ENCODE measurements at places on chromosomes 7 and 10.

- no peak for DNase-seq
These were observed 12.5 kb upstream of the GNA12 start for GRCh38 chr7:2856388-2857169.

GRCh38 chr7:155809332-155809946, 2.8 kb downstream of the SHH start:
- no peak for DNase-seq

DNA sequence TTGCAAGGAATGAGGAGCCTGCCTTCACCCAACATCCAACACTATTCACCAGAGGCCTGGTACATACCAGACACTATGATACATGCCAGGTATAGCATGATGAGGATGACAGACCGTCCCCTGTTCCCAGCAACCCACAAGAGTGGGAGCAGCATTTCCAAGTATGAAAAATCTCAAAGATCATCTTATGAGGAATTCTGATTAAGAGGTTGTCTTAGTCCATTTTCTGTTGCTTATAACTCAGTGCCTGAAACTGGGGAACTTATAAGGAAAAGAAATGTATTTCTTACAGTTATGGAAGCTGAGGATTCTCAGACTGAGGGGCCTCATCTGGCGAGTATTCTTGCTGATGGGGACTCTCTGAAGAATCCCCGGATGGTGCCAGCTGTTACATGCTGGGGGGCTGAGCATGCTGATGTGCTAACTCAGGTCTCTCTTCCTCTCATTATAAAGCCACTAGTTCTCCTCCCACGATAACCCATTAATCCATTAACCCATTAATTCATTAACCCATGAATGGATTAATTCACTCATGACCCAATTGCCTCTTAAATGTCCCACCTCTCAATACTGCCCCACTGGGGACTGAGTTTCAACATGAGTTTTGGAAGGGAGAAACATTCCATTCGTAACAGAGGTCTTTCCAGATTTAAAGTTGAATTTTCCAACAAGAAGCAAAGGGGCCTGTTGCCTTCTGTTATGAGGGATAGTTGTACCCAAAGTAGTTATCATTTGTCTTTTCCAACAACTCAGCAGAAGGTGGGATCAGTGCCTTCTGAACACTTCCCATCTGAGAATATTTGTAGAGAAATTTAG, 173.9 kb downstream of the HERPUD2 start:
- no peak for DNase-seq

- DNase-seq = no peak
These were observed 3.1 kb upstream of the ELFN1 start for GRCh38 chr7:1666823-1667565.

- DNase-seq = no peak
These were observed 156.6 kb downstream of the NOC3L start for GRCh38 chr10:94206176-94206575.

DNA sequence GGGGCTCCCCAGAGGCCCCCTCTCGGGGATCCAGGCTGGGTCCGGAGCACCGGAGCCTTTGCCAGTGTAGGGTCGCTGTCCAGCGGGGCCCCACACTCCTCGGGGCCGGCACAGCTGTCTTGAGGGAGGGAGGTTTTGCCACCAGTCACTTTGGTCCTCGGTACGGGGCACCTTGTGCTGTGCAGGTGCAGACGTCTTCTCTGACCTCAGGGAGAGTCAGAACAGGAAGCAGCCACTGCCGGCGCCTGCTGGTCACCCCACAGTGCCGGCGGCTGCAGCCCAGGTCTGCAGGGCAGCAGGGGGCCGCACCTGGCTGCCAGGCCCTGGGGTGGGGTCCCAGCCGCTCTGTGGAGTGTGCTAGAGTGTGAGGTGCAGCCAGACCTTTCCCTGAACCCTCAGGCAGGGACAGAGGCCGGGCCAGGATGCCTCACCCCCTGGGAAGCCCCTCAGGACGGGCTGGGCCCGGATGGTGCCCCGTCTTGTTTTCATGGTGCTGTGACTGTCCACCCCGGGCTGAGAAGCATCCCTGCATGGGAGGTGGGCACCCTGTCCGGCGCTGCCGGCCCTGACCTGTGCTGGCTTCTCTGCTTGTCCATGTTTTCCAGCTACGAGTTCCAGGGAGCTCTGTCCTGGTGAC, 8.2 kb downstream of the MAFK start:
- DNase-seq = no peak

- no peak for DNase-seq
These were observed 158.5 kb downstream of the C10orf105 start for GRCh38 chr10:71561003-71561574.

GRCh38 chr10:4686644-4686996, 139.4 kb upstream of the AKR1E2 start:
- no peak for DNase-seq

DNA sequence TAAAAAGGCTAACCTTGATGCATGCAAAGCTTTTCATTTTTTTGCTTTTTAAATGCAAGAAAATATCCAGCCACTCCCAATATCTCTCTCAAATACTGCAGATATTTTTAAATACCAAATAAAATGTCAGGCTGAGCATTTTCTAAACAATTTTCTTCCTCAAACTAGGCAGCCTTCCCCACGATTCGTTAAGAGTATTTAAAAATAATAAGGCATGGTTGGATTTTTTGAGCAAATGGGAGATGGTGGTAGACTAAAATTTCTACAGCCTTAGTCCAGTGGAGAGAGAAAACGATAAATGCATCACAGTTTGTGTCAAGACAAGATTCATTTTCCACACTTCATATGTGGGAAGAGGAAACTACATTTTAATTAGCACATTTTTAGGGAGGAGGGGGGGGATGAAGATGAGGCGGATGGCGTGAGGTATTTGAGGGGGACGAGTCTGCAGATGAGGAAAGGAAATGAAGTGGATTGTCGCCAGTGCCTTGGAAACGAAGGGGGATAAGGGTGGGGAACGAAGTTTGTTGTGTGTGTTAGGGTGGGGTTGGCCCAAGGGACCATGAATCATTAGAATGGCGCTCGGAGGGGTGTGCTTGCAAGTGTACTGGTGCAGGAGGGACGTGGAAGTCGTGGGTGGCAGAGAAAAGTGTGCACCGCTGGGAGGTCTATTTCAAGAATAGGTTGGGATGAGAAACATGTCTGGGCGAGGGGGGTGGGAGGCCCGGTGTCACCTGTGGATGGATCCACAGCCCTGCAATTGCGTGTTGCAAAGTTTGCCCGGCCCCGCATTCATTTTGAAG, 1.2 kb upstream of the ADD3 start:
- DNase-seq = no peak

GRCh38 chr10:85545874-85546273, 820.7 kb downstream of the GRID1 start:
- no peak for DNase-seq

- no peak for DNase-seq
These were observed 19.2 kb upstream of the GPR146 start for GRCh38 chr7:1024876-1025742.

DNA sequence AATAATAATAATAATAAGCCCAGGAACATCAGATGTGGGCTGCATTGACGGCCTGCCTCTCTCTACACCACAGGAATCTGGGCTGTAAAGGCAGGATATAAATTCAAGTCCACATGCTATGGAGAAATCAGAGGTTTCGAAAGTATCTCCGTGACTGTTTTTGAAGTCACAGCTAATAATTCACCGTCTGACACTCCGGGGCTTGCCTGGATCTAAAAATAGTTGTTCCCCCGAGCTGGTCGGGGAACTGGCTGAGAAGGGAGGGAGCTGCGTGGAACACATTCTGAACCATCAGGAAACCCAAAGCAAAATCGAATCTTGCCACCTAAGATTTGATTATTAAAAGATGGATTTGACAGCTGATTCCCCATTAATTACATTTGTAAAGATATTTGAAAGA, 35.4 kb downstream of the KLF6 start:
- no peak for DNase-seq

DNA sequence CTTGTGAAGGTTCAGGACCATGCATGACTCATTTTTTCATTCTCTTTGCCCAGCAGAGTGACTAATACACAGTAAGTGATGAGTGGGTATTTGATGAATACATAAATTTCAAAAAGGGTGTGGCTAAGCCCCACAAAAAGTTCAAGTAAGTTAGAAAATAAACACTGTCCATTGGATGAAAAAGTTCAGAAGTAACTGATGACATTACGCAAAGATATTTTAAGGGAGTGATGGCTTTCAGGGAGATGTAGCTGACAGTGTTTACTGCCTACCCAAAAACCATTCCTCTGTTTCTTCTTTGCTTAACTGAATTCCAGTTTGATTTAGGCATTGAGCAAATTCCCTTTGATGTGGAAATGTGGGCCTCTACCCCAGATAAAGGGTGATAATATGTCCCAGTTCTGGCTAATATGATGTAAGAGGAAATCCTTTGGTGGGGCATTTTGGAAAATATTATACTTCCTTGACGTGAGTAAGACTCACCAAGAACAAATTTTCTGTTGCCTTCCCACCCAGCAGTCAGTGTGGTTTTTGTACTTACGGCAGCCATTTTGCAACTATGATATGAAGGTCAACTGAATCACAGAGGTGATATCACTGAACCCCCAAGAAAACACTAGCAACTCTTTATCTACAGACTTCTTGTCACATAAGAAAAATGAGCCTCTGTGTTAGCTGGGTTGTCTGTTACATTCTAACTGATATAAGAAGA, 29.0 kb upstream of the EBLN1 start:
- no peak for DNase-seq

DNA sequence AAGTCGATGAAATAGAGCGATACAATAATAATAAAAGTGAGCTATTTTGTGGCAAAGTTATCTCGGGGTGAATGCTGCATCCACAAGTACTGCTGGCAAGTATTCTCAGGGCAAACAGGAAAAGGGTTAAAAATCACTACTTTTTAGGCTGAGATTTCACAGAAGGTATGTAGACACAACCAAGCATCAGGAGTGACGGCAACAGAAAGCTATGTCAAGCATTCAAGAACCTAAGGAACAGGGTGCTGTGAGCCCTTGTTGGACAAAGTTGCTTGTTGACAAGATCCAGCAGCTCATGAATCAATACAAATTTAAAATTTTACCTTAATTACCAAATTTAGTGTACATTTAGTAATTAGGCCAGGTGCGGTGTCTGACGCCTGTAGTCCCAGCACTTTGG, 41.2 kb upstream of the C1QL3 start:
- DNase-seq = no peak

DNA sequence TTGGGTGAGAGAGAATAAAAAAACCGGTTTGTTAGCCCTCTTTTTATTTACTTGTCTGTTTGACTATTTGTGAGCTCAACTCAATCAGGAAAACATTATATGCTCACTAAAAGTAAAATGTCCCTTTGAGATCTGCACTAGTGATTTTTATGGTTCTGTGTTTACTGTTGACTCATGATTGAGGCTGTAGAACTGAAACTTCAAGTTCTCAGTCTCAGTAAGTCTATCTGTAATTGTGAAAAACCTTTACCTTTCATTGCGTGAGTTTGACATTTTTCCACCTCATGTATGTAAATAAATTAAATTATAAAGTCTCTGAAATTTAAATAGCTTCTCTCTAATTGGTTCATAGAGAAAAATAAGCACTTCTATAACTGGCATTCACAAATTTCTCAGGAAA, 17.0 kb upstream of the CASD1 start:
- no peak for DNase-seq

GRCh38 chr10:69867699-69868558, 66.2 kb downstream of the COL13A1 start:
- no peak for DNase-seq

- DNase-seq = no peak
These were observed 84.9 kb downstream of the CAMK1D start for GRCh38 chr10:12434277-12434676.

GRCh38 chr7:144709066-144709465, 126.8 kb downstream of the TPK1 start:
- DNase-seq = no peak

- no peak for DNase-seq
These were observed 45.1 kb upstream of the CDK14 start for GRCh38 chr7:90551036-90551435.

DNA sequence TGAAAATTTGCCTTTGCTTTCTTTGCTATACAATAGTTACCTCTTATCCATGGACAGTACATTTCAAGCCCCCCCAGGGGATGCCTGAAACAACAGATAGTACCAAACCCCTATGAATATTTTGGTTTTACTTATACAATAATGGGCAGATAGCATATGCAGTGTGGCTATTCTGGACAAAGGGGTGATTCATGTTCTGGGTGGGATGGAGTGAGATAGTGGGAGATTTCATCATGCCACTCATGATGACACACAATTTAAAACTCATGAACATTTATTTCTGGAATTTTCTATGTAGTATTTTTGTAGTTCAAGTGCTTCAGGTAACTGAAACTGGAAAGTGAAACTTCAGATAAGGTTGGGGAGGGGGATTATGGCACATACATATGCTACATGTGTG, 12.0 kb downstream of the STARD3NL start:
- no peak for DNase-seq

DNA sequence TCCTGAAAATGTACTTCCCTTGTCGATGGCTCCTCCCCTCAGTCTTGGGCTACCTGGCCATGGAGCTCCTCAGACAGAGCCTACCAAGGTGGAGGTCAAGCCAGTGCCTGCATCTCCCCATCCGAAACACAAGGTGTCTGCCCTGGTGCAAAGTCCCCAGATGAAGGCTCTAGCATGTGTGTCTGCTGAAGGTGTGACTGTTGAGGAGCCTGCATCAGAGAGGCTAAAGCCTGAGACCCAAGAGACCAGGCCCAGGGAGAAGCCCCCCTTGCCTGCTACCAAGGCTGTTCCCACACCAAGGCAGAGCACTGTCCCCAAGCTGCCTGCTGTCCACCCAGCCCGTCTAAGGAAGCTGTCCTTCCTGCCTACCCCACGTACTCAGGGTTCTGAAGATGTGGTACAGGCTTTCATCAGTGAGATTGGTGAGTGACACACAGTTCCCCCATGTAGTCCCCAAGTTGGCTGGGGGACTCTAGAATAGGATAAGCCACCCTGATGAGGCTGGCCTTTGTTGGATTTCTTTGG, 8.8 kb downstream of the PPRC1 start:
- no peak for DNase-seq

DNA sequence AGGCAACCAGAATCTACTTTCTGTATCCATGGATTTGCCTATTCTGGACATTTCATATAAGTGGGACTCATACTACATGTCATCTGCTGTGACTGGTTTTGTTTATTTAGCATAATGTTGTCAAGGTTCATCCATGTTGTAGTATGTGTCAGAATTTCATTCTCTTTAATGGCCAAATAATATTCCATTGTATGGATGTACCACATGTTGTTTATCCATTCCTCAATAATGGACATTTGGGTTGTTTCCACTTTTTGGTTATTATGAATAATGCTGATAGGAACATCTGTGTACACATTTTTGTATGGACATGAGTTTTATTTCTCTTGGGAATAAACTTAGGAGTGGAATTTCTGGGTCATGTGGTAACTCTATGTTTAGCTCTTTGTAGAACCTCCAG, 133.7 kb downstream of the CREB5 start:
- no peak for DNase-seq

DNA sequence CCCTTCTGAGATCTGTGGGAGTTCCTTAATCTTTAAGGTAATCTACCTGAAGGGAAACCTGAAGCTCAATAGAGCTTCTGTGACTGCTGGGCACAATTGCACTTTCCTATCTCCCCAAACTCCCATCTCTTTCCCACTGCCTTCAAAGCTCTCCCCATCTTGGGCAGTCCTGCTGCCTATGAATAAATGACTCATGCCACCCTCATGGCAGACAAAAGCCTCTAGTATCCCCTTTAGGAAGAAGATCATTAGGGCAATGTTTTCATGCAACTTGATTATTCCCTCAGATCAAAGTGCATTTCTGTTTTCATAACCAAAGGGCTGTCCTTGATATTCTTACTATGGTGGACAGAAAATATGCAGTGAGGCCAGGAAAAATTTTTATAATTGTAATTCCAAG, 704.9 kb upstream of the LRRN3 start:
- DNase-seq = no peak

All from stimulated activated CD8-positive, alpha-beta memory T cell treated with anti-CD3 and anti-CD28 coated beads, Interleukin-7, amount 100 ng/mL, for 24 hours (primary cell).